ENCODE measurements at places on chromosomes 12 and 14. TPM values are rescaled to one million over a fixed set of nuclear protein-coding genes. Genes with fewer than 3 reads are reported as not detected.
A peak's percentile ranks its signal among the peaks of the same experiment; 100 is the strongest.

- peak; percentile 57 for DNase-seq
- H3K4me1 ChIP-seq: peaks cover 3% of the 10 kb centered on the region
- no peak overlapping the region for H3K4me3 ChIP-seq
- no peaks in the 10 kb centered on the region for H3K27me3 ChIP-seq
- no peaks in the 10 kb centered on the region for H3K36me3 ChIP-seq
Measured at GRCh38 chr14:69605738-69606137, 5.7 kb upstream of the SUSD6 start.

- no peak overlapping the region for H3K4me3 ChIP-seq
- DNase-seq: no peak
- no peaks in the 10 kb centered on the region for H3K27me3 ChIP-seq
- H3K27ac ChIP-seq: no peak overlapping the region
- H3K36me3 ChIP-seq: no peaks in the 10 kb centered on the region
- H3K4me1 ChIP-seq: no peaks in the 10 kb centered on the region
Measured at GRCh38 chr12:40969796-40970195, 218.3 kb upstream of the PDZRN4 start.

DNA sequence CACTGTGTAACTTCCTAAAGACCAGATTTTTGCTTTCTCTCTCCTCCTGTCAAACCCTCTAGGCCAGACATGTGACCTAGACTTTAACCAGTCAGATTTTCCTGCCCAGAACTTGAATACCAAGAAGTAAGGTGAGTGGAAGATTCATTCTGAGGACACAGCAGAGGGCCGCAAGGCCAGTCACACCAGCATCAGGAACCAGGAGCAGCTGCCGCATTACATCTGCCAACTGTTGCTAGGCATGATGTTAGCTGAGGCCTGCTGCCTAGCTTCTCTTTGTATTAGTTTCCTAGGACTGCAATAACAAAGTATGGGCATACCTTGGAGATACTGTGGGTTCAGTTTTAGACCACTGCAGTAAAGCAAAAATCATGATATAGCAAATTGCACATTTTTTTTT is 101.9 kb upstream of the BMP4 start:
- no peaks in the 10 kb centered on the region for H3K27me3 ChIP-seq
- H3K4me1 ChIP-seq: no peaks in the 10 kb centered on the region
- H3K27ac ChIP-seq: no peak overlapping the region
- no peaks in the 10 kb centered on the region for H3K36me3 ChIP-seq
- no peak overlapping the region for H3K4me3 ChIP-seq

GRCh38 chr12:4743046-4743445 is 22.8 kb downstream of the GALNT8 start:
- no peak overlapping the region for H3K27ac ChIP-seq
- no peaks in the 10 kb centered on the region for H3K4me1 ChIP-seq
- H3K27me3 ChIP-seq: no peaks in the 10 kb centered on the region
- DNase-seq: peak; percentile 60

DNA sequence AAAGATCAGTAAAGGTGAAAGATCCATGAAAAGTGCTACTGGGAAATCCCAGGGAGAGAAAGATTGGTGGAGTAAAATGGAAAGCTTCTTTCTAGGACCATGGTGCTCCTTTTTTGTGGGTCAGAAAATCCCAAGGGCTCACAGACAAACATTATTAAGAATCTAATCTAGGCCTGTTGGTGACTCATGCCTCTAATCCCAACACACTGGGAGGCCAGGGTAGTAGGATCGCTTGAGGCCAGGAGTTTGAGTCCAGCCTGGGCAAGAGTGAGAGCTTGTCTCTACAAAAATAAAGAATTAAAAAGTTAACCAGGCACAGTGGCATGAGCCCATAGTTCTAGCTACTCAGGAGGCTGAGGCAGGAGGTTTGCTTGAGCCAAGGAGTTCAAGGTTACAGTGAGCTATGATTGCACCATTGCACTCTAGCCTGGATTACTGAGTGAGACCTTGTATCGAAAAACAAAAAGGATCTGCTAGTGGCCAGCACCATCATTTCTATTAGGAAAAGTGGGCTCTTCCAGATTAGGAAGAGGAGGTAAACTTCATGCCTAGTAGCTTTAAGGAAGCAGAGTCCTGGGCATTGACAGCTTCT is 43.0 kb downstream of the TXNRD1 start:
- no peaks in the 10 kb centered on the region for H3K27me3 ChIP-seq
- no peak overlapping the region for H3K27ac ChIP-seq
- H3K4me3 ChIP-seq: no peak overlapping the region
- no peaks in the 10 kb centered on the region for H3K36me3 ChIP-seq
- no peaks in the 10 kb centered on the region for H3K4me1 ChIP-seq

GRCh38 chr12:27616356-27617142 is 79.7 kb upstream of the REP15 start:
- DNase-seq: no peak
- no peaks in the 10 kb centered on the region for H3K27me3 ChIP-seq
- H3K4me1 ChIP-seq: no peaks in the 10 kb centered on the region
- H3K36me3 ChIP-seq: no peaks in the 10 kb centered on the region
- no peak overlapping the region for H3K27ac ChIP-seq

- no peaks in the 10 kb centered on the region for H3K36me3 ChIP-seq
- H3K27me3 ChIP-seq: no peaks in the 10 kb centered on the region
- no peak overlapping the region for H3K27ac ChIP-seq
- no peak for DNase-seq
- no peak overlapping the region for H3K4me3 ChIP-seq
Measured at GRCh38 chr12:26056335-26056734, 68.5 kb downstream of the BHLHE41 start.

- no peaks in the 10 kb centered on the region for H3K27me3 ChIP-seq
- no peak overlapping the region for H3K27ac ChIP-seq
- no peak overlapping the region for H3K4me3 ChIP-seq
- H3K4me1 ChIP-seq: no peaks in the 10 kb centered on the region
- no peaks in the 10 kb centered on the region for H3K36me3 ChIP-seq
Measured at GRCh38 chr12:1619587-1619986, 9.4 kb upstream of the WNT5B start.

GRCh38 chr14:79852950-79853744 is 358.2 kb downstream of the DIO2 start:
- H3K27me3 ChIP-seq: no peaks in the 10 kb centered on the region
- no peak overlapping the region for H3K27ac ChIP-seq

GRCh38 chr14:97080991-97081390 is 283.8 kb downstream of the VRK1 start:
- H3K27ac ChIP-seq: no peak overlapping the region
- no peaks in the 10 kb centered on the region for H3K4me1 ChIP-seq
- no peak for DNase-seq
- H3K27me3 ChIP-seq: no peaks in the 10 kb centered on the region
- no peaks in the 10 kb centered on the region for H3K36me3 ChIP-seq

- H3K36me3 ChIP-seq: no peaks in the 10 kb centered on the region
- H3K27me3 ChIP-seq: no peaks in the 10 kb centered on the region
- no peak overlapping the region for H3K4me3 ChIP-seq
- H3K27ac ChIP-seq: no peak overlapping the region
Measured at GRCh38 chr12:131610891-131611290, 100.0 kb upstream of the SFSWAP start.

DNA sequence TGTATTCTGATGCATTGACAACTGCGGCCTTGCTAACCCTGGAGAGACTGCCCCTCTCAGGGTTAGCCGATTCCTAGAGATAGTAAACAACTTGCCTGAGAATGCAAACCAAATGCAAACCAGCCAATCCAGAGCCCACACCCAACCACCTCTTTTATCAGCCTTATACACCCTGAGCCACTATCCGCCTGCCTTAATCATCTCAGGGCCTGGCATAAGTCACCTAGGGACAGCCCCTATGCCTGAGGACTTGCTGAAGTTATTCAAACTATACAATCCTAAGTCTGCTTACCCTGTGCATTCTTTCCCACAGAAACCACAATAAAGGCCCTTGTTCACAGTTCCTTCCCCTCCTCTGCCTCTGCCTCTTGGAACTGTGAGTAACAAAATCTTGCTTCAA is 177.2 kb downstream of the KCNA5 start:
- H3K4me3 ChIP-seq: no peak overlapping the region
- no peak for DNase-seq
- no peaks in the 10 kb centered on the region for H3K36me3 ChIP-seq
- no peaks in the 10 kb centered on the region for H3K27me3 ChIP-seq
- no peak overlapping the region for H3K27ac ChIP-seq

- DNase-seq: no peak
- no peaks in the 10 kb centered on the region for H3K27me3 ChIP-seq
- H3K36me3 ChIP-seq: peaks cover 8% of the 10 kb centered on the region
- H3K27ac ChIP-seq: peak overlapping the region; percentile 99
- peaks cover 3% of the 10 kb centered on the region for H3K4me1 ChIP-seq
Measured at GRCh38 chr14:20468764-20469241, 403 bp upstream of the PNP start.

GRCh38 chr14:63045612-63046320 is 508 bp upstream of the KCNH5 start:
- no peaks in the 10 kb centered on the region for H3K4me1 ChIP-seq

DNA sequence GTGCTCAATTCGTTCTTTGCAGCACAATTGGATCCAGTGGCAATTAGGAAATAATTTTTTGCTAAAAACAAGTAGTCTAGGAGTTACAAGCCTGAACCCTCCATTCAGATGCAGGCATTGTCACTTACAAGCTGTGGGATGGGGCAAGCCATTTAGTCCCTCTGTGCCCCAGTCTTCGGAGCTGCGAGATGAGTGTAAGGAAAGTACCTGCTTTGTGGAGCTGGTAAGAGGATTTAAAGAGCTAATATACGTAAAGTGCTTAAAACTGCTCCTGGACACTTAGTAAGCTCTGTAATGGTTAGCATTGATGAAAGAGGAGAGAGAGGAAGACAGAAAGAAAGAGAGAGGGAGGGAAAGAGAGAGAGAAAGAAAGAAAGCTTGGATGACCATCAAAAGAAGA is 112.5 kb downstream of the LGMN start:
- no peak for DNase-seq
- H3K27me3 ChIP-seq: no peaks in the 10 kb centered on the region
- no peak overlapping the region for H3K4me3 ChIP-seq
- no peaks in the 10 kb centered on the region for H3K4me1 ChIP-seq
- H3K36me3 ChIP-seq: no peaks in the 10 kb centered on the region

GRCh38 chr14:99708449-99708848 is 24.4 kb downstream of the CYP46A1 start:
- H3K36me3 ChIP-seq: no peaks in the 10 kb centered on the region
- no peak overlapping the region for H3K4me3 ChIP-seq
- H3K27me3 ChIP-seq: no peaks in the 10 kb centered on the region
- H3K27ac ChIP-seq: no peak overlapping the region

- H3K36me3 ChIP-seq: no peaks in the 10 kb centered on the region
- no peak overlapping the region for H3K27ac ChIP-seq
- H3K4me3 ChIP-seq: no peak overlapping the region
- no peaks in the 10 kb centered on the region for H3K4me1 ChIP-seq
- DNase-seq: no peak
- H3K27me3 ChIP-seq: no peaks in the 10 kb centered on the region
Measured at GRCh38 chr12:122811777-122812176, 23.5 kb upstream of the HIP1R start.

GRCh38 chr12:78725951-78726580 is 138.5 kb upstream of the SYT1 start:
- no peak overlapping the region for H3K4me3 ChIP-seq
- DNase-seq: peak; percentile 38
- no peaks in the 10 kb centered on the region for H3K27me3 ChIP-seq
- H3K27ac ChIP-seq: no peak overlapping the region
- H3K4me1 ChIP-seq: peaks cover 3% of the 10 kb centered on the region

DNA sequence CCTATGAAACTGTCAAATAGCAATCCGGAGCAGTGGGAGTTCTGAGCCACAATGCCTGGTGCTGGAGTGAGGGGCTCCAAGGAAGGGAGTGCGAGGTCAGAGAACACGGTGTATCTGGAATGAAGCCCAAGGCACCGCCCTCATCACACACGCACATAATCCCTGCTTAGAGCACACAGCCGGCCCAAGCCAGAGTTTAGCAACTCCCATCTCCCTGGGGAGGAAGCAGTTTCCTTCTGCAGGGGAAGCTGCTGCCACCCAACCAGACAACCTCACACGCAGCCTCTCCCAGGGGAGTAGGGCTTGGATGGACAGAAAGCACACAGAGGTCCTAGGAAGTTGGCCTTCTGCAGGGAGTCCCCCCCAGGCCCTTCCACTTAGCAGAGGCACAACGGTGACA is 31.3 kb downstream of the ACTN1 start:
- H3K27me3 ChIP-seq: no peaks in the 10 kb centered on the region
- DNase-seq: peak; percentile 89
- peak overlapping the region; percentile 39 for H3K27ac ChIP-seq

- H3K4me3 ChIP-seq: no peak overlapping the region
- H3K27ac ChIP-seq: no peak overlapping the region
- no peaks in the 10 kb centered on the region for H3K36me3 ChIP-seq
- DNase-seq: no peak
- H3K4me1 ChIP-seq: peaks cover 4% of the 10 kb centered on the region
Measured at GRCh38 chr12:79673354-79673753, 17.4 kb downstream of the PAWR start.

GRCh38 chr12:31353750-31354708 is 28.1 kb upstream of the SINHCAF start:
- H3K27ac ChIP-seq: peak overlapping the region; percentile 31
- no peaks in the 10 kb centered on the region for H3K27me3 ChIP-seq
- no peaks in the 10 kb centered on the region for H3K4me1 ChIP-seq
- DNase-seq: peak; percentile 30
- no peaks in the 10 kb centered on the region for H3K36me3 ChIP-seq

DNA sequence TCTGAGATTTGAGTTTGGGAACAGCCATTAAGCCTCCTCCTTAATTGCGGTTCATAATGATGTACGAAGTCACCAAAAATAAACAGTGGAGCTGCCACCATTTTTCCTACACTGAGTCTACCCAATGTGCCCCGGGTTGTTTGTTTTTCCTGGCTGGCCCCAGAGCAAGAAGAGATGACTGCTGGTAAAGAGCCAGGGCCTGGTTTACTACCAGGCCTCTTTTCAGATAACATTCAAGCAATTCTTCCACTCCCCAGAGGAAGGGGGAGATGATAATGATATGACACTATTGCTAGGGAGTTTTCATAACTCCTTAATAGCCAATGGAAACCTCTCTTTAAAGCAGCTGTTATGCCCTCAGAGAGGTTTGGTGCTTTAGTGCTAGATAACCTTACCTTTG is 42.3 kb downstream of the BRAP start:
- H3K27ac ChIP-seq: peak overlapping the region; percentile 18
- no peak overlapping the region for H3K4me3 ChIP-seq
- H3K27me3 ChIP-seq: no peaks in the 10 kb centered on the region
- peaks cover 8% of the 10 kb centered on the region for H3K36me3 ChIP-seq

NTF3 gene
- 0.37 TPM for total RNA-seq

GPR137C gene
- total RNA-seq: 0.79 TPM

USP44 gene
- total RNA-seq: 0.22 TPM

RDH16 gene
- total RNA-seq: 0.44 TPM

HAL gene
- total RNA-seq: 0.91 TPM

C14orf180 gene
- 0.13 TPM for total RNA-seq

KRT73 gene
- not detected for total RNA-seq

IL26 gene
- total RNA-seq: not detected

TSPAN31 gene
- 32.3 TPM for total RNA-seq

CFAP251 gene
- 0.93 TPM for total RNA-seq

SAMD4A gene
- 31.3 TPM for total RNA-seq

SERPINA10 gene
- 0.74 TPM for total RNA-seq

All from colonic mucosa (tissue), 4 donors.